ENCODE measurements at places on chromosomes 13 and 19.

DNA sequence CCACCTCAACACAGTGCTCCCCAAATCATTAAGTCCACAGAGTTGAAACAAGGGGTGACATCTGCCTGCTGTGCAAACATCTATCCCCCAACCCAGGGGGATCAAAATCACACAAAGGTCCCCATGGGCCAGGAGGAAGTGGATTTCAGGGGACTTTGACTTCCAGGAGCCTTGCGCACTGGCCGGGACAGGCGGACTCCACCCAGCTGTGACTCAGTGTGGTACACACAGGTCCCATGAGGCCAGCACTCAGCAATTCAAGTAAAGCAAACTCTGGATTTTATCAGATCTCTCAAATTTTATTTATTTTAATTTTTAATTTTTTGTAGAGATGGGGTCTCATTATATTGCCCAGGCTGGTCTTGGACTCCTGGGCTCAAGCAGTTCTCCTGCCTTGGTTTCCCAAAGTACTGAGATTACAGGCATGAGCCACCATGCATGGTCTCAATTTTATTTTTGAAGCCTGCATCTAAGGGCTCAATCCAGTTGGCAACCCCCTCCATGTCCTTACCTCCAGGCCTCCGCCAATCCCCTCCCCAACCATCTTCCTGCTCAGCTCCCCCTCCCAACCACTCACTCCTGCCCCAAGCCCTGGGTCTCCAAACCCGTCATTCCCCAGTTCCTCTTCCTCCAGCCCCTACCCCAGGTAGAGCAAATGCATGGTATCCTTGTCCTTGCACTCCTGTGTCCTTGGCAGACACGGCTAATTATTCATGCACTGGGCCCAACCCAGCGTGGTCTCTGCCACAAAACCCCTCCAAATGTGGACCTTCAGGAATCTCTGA is 18.2 kb downstream of the ARHGAP33 start:
- peaks cover 49% of the 10 kb centered on the region for H3K27me3 ChIP-seq
- no peak overlapping the region for H3K4me3 ChIP-seq
- no peaks in the 10 kb centered on the region for H3K36me3 ChIP-seq
- no peaks in the 10 kb centered on the region for H3K4me1 ChIP-seq

- no peak overlapping the region for H3K27ac ChIP-seq
- H3K4me3 ChIP-seq, result no peak overlapping the region
- H3K27me3 ChIP-seq, result peaks cover 4% of the 10 kb centered on the region
- DNase-seq, result no peak
- peaks cover 6% of the 10 kb centered on the region for H3K36me3 ChIP-seq
Measured at GRCh38 chr13:100872761-100873160, 198.2 kb upstream of the TMTC4 start.

- peaks cover 2% of the 10 kb centered on the region for H3K27me3 ChIP-seq
- no peaks in the 10 kb centered on the region for H3K36me3 ChIP-seq
- H3K4me3 ChIP-seq, result no peak overlapping the region
Measured at GRCh38 chr13:42899266-42899665, 92.8 kb downstream of the EPSTI1 start.

DNA sequence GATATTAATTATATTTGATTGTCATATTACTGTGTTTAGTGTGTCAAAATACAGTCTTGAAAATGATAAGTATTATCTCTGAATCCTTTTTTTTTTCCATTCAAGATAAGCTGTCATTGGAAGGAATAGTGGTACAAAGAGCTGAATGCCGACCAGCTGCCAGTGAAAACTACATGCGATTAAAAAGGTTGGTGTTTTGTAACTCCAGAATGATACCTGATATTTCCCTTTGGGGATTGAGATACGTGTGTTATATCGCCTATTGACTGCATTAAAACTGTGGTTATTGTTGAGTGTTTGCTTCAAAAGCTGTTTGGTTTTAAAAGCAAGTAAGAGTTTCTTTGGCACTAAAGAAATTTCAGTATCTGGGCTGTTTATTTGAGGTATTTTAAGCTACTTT is 6.5 kb upstream of the KCTD4 start:
- H3K4me3 ChIP-seq, result no peak overlapping the region
- H3K4me1 ChIP-seq, result no peaks in the 10 kb centered on the region
- H3K27me3 ChIP-seq, result no peaks in the 10 kb centered on the region
- H3K36me3 ChIP-seq, result peaks cover 42% of the 10 kb centered on the region

DNA sequence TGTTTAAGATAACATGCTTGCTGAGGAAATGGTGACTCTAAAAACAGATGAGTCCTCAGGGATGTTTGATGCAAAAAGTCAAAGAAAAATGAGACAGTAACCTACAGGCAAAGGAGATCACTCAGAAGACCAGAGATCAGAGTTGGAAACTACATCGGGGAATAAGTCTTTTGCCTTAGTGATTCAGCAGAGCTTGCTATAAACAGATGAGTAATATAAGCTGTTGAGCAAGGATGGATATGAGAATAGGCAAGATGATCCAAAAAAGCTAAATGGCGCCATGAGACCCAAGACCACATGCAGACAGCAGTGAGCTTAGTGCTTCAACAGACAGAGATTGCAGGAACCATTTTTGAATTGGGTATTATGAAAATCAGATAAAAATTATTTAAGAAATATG is 168.6 kb downstream of the POSTN start:
- no peak overlapping the region for H3K4me3 ChIP-seq
- H3K4me1 ChIP-seq, result no peaks in the 10 kb centered on the region
- no peaks in the 10 kb centered on the region for H3K27me3 ChIP-seq
- DNase-seq, result no peak
- no peaks in the 10 kb centered on the region for H3K36me3 ChIP-seq

- H3K4me3 ChIP-seq, result no peak overlapping the region
- peak overlapping the region; percentile 30 for H3K27ac ChIP-seq
- peaks cover 4% of the 10 kb centered on the region for H3K27me3 ChIP-seq
- no peak for DNase-seq
Measured at GRCh38 chr13:76696370-76696769, 189.8 kb downstream of the KCTD12 start.

DNA sequence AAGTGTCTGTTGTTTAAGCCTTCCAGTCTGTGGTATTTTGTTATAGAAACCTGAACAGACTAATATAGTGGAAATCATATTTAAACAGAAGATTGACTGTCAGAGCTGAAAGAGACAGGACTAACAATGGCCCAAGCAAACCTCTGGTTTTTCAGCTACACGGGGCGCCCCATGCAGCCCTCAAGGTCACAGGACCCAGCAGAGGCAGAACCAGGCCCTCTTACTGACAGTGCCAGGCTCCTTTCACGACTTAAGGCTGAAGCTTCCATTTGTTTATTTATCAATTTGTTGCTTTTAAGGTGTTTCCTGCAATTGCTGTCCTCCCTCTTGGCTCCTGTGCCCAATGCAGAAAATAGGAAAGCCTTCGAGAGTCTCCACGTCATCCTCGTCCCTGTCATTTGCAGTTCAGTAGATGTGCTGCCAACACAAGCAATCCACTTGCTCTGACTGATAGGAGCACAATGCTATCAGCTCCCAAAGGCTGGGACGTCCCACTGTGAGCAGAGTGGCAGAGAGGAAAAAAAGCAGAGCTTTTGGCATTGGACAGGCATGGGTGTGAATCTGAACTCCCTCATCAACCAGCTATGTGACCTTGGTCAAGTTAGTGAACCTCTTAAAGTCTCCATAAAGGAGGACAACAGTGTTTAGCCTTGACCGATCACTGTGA is 10.5 kb upstream of the SLC7A1 start:
- H3K27ac ChIP-seq, result no peak overlapping the region
- DNase-seq, result no peak
- H3K4me3 ChIP-seq, result no peak overlapping the region
- H3K27me3 ChIP-seq, result peaks cover 35% of the 10 kb centered on the region
- no peaks in the 10 kb centered on the region for H3K36me3 ChIP-seq

- peaks cover 20% of the 10 kb centered on the region for H3K4me1 ChIP-seq
- H3K27me3 ChIP-seq, result peaks cover 2% of the 10 kb centered on the region
- H3K27ac ChIP-seq, result no peak overlapping the region
- no peak for DNase-seq
- no peak overlapping the region for H3K4me3 ChIP-seq
Measured at GRCh38 chr13:24215732-24216131, 55.2 kb downstream of the SPATA13 start.

DNA sequence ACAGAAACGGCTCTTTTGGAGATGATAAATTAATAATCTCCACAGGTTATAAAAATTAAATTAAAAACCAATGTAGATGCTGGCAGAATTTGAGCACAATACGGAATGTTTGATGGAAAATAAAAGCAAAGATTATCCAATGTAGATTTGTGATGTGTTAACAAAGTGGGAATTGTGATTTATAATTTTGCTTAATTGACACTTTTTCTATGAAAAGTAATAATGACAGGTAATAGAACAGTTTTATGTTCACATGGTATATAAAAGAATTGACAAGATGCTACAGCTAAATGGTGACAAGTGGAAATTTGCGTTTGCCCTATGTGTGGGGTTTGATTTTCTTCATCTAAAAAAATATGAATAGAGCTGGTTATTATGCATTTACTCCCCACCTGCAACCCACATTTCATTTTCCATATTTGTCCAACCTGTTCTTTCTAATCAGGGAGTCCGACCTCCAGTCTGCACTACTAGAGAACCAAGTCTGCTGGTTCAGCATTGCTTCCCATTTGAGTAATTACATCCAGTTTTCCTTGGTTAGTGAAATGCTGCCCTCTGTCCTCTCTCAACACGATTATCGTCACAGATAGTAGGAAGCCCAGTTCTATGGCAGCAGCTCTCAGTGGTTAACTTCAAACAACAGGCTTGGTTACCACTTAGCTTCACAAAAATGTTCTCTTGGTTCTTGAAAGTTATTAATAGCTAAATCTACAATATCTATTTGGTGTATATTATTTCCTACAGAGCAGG is 61.4 kb upstream of the SLITRK1 start:
- H3K27me3 ChIP-seq, result peaks cover 3% of the 10 kb centered on the region
- no peak for DNase-seq
- H3K4me1 ChIP-seq, result no peaks in the 10 kb centered on the region
- no peaks in the 10 kb centered on the region for H3K36me3 ChIP-seq
- H3K4me3 ChIP-seq, result no peak overlapping the region
- no peak overlapping the region for H3K27ac ChIP-seq

DNA sequence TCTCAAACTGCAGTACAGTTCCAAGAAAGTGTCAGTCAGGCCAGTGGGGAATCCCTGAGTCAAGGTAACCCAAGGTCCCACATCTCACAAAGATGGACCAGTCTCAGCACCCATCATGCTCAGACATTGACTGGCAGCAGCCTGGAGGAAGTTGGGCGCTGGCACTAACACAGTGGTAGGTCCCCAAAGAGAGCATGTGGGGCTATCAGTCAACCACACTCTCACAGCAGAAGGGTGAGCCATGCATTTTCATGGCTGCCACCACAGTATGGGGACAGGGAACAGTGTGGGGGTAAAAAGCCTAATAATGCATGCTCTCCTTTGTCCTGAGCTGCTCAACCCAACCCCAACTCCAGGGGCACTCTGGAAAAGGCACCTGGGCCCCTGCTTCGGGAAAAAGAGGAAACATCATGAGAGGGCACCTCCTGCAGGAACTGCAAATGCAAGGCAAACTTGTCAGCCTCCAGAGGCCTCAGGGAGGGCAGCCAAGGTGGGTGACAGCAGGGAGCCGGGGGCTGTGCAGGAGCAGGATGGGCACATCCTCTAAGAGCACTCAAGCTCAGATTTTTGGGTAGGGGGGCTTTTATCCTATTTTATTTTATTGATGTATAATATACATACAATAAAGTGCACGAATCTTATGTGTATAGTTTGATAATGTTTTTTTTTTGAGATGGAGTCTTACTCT is 9.5 kb upstream of the PLEKHF1 start:
- H3K27me3 ChIP-seq, result peaks cover 4% of the 10 kb centered on the region
- H3K4me1 ChIP-seq, result peaks cover 1% of the 10 kb centered on the region
- DNase-seq, result no peak
- H3K4me3 ChIP-seq, result no peak overlapping the region

- DNase-seq, result no peak
- peaks cover 27% of the 10 kb centered on the region for H3K4me1 ChIP-seq
- H3K27ac ChIP-seq, result peak overlapping the region; percentile 22
- H3K4me3 ChIP-seq, result peak overlapping the region; percentile 96
Measured at GRCh38 chr19:41957161-41957837, 1.8 kb downstream of the RABAC1 start.

- no peak overlapping the region for H3K4me3 ChIP-seq
- peak; percentile 53 for DNase-seq
- peaks cover 29% of the 10 kb centered on the region for H3K36me3 ChIP-seq
- peaks cover 31% of the 10 kb centered on the region for H3K4me1 ChIP-seq
- no peak overlapping the region for H3K27ac ChIP-seq
- no peaks in the 10 kb centered on the region for H3K27me3 ChIP-seq
Measured at GRCh38 chr19:13781547-13781946, 7.3 kb downstream of the C19orf53 start.
